ENCODE measurements at places on chromosomes 7 and 10.

DNA sequence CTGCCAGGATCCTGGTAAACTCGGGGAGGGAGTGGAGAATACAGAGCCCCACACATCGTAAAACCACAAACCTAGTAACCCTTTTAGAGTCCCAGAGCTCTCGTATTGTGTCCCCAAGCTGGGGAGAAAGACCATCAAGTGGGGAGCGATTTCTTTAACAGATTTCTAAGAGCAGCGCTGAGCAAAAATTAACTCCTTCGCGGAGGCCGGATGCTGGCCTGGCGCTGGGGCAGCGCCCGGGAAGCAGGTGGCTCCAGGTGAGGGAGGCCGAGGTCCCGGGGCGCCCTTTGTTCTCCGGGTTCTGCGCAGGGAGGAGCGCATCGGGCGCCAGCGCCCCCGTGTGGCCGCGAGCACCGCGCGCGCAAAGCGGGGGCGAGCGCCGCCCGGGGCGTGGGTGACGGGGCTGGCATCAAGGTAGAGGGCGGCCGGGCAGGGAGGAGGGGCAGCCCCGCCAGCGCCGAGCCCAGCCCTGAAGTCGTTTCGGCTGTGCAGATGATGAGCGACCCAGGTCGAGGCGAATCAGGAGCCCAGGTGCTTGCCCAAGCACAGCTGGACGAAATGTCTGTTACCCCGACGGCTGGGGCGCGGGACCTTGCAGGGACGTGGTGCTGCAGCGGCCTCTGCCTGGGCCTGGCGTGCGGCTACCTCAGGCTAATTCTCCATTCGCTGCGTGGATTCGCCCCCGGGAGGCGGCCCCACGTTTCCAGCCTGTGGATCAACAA is 10.4 kb upstream of the FGFR2 start:
- peak; percentile 88 for ATAC-seq

DNA sequence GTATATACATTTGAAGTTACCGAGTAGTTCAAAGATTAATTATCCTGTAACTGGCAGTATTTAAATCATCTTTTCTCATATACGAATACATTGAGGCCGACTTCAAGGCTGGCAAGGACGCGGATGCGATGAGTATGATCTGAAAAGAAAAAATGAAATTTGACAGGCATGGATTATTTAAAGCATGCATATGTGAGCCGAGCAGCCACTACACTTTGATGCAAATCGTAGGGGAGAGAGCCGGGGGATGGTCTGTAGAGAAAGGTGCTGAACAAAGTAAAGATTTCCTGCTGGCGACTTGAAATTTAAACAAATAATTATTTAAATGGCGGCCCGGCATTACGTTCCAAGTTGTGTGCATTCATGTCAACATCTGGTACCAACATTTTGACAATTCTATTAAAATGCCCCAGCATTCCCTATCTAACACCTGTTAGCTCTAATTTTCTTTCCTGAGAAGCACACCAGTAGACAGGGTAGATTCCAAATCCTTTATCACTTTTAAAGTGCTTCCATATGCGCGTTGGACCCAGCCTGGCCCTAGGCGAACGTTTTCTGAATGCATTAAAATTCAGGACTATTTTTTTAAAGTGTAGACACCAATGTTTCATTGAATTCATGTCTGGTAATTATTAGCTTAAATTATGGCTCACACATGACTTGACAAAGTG is 188.7 kb downstream of the EMX2 start:
- ATAC-seq, result no peak

DNA sequence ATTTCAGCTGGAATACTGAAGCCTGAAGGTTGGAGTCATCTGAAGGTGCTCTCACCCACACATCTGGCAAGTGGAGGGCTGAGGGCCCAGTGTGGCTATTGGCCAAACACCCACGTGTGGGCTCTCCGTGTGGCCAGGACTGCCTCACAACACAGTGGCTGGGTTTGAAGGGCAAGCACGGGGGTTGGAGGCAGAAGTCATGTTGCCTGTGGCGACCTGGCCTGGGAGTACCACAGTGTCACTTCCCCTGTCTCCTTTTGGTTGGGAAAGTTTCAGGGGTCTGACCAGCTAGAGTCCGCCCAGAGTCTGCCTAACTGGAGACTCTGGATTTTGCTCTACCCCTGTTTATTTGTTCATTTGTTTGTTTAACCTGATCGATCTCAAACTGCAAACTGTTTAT is 169.5 kb downstream of the DNAJB6 start:
- ATAC-seq, result no peak

- peak; percentile 64 for ATAC-seq
Observed at GRCh38 chr10:1498746-1499358, 238.5 kb downstream of the ADARB2 start.

DNA sequence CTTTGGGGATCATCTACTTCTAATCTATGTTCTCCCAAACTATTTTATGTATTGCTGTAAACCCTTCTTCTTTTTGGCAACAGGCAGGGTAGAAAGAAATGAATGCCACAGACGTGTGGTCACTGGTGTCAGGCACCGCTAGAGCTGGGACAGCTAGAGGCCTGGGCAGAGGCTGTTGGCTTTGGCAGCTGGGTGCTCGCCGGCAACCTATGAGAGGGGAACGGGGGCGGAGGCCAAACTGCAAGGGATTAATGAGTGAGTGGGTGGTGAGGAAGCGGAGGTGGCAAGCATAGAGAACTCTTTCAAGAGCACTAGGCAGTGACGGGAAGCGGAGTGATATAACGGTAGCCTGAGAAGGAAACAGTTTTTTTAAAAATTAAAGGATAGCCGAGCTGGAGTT is 78.5 kb downstream of the CREB5 start:
- ATAC-seq, result no peak

Measured in esophagus mucosa (tissue), 1 donor.